ENCODE measurements at places on chromosomes 16 and 17.

DNA sequence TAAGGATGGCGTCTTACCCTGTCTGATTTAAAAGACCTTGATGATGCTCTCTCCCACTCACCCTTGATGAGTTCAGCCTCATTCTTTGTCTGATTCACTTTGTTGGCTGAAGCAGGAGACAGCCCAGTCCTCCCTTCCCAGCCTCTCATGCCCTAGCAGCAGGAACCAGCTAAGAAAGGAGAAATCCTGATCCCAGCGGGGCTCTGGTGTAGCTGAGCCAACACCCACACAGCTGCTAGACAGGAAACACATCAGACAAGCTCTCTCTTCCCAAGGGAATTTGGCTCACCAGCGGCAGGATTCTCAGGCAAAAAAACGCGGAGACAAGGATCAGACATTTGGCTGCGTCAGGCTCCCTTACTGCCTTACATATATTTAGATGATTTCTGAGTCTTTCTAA, 211.5 kb downstream of the CDH11 start:
- ATAC-seq: peak; percentile 57

- peak; percentile 51 for ATAC-seq
These were observed 530 bp downstream of the NAA60 start for GRCh38 chr16:3444032-3444388.

- ATAC-seq: no peak
These were observed 4.8 kb downstream of the ABCA10 start for GRCh38 chr17:69223809-69224208.

DNA sequence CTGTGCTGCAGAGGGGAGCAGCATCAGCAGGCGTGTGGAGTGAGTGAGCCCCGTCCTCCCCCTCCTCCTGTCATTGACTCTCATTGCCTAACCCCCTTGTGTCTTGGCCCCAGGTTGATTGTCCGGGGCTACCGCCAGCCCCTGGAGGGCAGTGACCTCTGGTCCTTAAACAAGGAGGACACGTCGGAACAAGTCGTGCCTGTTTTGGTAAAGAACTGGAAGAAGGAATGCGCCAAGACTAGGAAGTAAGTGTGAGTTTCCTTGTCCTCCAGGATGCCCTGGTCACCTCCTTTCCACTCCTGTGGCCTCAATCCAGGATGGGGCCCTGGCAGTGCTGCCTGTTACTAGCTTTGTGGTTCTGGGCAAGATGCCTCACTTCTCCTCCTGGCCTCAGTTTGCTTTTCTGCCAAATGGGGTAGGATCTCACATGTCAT, 87.0 kb downstream of the ABCC1 start:
- ATAC-seq: no peak

DNA sequence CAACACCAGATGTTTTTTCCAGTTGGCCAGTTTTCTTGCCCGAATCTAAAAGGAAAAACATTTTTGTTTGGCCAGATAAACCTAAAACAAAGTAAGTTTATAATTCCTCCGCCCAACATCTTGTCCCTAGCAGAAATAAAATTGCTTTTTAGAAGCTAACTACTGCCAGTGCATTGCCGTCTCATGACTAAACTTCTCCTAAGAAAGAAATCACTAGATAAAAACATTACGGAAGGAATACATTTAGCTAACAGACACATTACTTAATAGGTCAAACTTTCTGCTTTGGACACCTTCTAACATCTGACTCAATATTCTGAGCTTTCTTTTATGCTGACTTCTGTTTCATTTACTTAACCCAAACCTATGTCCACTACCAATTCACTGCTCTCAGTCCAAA, 36.2 kb downstream of the FBXL20 start:
- peak; percentile 77 for ATAC-seq

GRCh38 chr16:84933774-84934631, 77.3 kb downstream of the ZDHHC7 start:
- peak; percentile 87 for ATAC-seq

DNA sequence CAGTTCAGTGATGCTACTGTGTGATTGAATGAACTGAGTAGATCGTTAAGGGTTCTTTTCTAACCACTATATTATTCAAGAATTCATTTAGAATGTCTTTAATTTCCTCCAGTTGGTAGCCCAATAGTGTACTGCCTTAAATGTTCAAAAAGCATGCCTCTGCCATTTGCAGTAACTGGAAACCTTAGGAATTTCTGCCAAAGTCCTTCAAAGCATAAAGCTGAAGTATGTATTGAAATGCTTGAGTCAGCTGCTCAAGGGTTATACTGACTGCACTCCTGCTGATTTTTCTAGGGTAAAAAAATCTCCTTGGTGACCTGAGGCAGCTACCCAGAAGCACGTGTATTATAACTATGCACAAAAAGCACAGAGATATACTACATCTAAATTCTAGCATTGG, 56.5 kb downstream of the SNTB2 start:
- no peak for ATAC-seq

DNA sequence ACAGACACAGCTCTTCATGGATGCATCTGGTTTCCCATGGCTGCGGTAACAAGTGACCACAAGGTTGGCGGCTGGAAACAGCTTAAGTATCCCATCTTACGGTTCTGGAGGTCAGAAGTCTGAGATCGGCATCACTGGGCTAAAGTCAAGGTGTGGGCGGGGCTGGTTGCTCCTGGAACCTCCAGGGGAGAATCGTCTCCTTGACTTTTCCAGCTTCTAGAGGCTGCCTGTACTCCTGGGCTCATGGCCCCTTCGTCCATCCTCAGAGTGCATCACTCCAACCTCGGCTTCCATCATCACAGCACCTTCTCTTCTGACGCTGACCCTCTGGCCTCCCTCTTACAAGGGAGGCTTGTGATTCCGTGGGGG, 12.9 kb upstream of the CRISPLD2 start:
- no peak for ATAC-seq

- no peak for ATAC-seq
These were observed 38.9 kb upstream of the C1QL1 start for GRCh38 chr17:45006927-45007461.

DNA sequence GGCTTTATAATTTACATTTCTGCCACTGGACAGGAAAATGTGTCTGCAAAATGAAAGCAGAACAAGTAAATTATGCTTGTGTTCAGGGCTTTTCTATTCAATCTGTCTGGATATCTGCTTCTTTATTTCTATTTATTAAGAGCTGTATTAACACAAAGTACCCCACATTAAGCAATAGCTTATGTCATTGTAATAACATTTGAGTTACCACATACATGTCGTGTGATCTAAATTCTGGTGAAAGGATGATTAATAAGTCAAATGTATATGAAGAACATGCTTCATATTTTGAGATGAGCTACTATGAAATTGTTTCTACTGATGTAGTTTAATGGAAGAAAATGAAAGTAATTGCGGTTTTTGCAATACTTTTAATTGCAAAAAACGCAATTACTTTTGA, 238.2 kb downstream of the KCNJ2 start:
- no peak for ATAC-seq

All from gastroesophageal sphincter (tissue), 4 donors.